ENCODE measurements at places on chromosomes 1 and 21.

DNA sequence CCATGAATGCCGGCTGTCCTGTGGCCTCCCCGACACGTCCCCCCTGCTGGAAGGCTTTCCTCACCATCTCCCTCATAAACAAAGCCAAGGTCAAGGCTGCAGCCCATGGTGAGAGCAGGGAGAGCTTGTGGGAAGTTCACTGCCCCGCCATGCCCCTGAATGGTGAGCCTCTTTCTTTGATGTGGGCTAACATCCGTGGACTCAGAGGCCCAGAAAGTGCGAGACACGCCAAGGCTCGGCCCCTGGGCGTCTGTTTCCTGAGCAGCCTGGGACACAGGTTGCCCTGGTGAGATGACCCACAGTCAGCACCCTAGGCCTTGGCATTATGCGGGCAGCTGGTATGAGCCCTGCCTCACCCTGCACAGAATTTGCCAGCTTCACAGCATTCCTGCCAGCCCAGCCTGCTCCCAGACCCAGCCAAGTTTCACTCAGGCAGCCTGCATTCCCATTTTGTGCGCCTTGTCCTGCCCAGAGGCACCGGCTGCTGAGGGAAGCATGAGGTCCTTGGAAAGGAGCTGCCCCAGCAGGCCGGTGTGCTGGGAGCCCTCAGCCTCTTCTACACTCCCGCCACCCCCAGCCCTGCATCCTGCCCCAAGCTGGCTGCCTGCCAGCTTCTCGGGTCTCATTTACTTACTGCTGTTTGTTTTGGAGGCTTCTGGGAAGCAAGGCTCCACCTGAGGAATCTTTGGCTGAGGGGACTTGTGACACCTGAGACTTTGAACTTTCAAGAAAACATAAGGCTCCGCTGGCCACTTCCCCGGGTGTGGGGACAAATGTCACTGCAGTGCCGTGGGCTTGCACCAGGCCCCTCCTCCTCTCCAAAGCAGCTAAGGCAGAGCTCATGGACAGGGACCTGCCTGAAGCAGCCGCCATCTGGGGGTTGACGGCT is 31.9 kb downstream of the NEK2 start:
- DNase-seq = peak; percentile 82

DNA sequence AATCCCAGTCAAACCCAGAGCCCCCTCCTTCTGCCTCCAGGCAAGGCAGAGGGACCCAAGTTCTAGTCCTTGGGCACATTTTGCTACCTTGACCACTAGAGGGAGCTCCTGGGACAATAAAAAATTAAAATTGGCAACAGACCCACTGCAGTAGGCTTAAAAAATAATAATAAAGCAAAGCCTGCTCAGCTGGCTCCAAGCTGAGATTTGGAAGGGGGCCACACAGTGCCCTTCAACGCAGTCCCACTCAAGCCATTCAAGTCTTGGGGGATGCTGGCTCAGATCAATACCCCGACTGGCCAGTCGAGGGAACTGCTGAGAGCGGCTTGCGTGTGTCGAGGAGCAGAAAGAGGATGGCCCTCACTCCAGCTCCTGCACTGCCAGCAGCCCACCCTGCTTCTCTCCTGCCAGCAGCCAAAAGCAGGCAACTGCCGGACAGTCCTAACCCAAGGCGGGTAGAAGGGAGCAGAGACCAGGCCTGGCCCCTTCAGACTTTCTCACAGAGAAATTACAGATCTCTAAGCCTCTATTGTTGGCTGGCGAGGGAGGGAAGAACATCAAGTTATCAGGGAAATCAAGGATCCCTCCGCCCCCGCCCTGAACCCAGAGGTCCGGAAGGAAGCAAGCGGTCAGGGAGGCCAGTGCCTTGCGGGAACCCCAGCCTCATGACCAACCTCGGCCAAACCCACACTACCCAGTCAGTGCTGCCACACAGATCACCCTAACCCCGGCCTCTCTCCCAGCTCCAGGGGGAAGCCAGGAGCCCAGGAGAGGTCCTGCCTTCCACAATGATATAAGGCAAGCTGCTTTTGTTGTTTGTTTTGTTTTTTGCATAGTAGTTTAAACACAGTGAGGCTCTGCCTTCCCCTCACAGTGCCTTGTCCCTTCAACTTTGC is 4.9 kb upstream of the ALDH4A1 start:
- DNase-seq = peak; percentile 24

- no peak for DNase-seq
Measured at GRCh38 chr1:17865912-17866739, 111.0 kb downstream of the ACTL8 start.

- no peak for DNase-seq
Measured at GRCh38 chr1:32345289-32345827, 9.3 kb upstream of the MARCKSL1 start.

GRCh38 chr1:110055493-110056284 is 14.8 kb downstream of the ALX3 start:
- no peak for DNase-seq

DNA sequence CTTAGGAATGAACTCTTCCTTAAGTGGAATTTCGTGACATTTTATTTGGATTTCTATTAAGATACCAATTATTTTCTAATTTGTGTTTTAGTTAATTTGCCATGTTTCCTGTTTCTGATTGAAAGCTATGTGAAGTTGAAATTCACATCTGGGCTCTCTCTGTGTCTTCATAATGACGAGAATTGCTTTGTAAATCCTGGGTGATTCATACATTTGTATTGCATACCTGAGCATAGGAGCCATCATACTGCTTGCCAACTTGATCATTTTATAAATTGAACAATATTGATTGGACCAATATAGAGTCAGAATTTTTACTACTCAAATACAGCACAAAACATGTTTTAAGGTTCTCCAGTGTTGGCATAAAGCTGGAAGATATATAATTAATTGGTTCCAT is 817.9 kb downstream of the BRINP3 start:
- DNase-seq = no peak

DNA sequence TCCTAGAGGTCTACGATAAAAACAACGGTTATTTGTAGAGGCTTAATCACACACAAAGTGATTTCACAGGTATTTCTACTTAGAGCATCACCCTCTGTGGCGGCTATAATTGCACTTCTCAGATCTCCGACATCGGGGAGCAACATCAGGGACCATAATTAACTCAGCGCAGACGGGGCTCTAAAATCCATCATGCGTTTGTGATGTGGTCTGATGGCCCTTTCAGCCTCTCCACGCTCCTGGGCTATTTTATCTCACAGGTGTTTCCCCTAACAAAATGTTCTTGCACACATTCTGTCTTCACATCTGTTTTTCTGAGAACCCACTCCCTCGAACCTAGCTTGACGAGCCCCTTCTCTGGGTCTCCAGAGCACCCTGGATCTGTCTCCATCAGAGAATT is 146.3 kb upstream of the DUSP10 start:
- no peak for DNase-seq

- no peak for DNase-seq
Measured at GRCh38 chr1:196193896-196194559, 414.2 kb downstream of the KCNT2 start.

DNA sequence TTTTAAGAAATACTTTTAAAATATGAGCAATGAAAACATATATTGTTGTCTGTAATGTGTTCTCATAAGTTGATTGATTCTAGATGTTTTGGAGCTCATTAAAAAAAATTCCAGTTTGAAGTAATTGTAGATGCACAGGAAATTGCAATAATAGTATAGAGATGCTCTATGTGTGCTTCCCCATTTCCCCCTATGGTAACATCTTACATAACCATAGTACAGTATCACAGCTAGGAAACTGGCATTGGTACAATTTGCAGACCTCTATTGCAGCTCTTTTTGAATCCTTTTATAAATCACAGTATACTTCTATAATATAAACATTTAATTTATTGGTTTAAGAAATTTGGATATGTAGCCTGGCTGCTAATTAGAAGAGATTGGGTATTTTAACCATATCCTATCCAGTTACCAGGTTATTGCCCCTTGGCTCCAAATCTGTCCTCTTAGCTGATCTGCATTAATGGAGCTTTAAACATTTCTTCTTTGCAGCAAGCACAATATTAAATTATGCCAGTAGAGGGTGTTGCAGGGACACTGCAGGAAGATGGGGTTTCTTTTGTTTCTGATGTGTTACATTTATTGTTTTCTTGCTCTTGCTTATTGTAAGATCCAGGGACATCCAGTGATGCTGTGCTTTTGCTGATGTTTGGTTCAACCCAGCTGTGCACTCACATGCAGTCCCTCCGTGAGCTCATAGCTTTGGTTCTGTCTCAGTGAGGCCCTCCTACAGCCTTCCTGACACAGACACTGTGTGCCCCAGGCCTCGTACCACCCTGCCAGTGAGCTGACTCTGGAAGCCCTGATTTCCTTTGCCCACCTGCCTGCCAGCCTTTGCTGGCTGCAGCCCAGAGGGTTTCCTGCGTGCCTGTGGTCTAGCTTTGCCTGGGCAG is 103.3 kb downstream of the RABGAP1L start:
- peak; percentile 26 for DNase-seq

DNA sequence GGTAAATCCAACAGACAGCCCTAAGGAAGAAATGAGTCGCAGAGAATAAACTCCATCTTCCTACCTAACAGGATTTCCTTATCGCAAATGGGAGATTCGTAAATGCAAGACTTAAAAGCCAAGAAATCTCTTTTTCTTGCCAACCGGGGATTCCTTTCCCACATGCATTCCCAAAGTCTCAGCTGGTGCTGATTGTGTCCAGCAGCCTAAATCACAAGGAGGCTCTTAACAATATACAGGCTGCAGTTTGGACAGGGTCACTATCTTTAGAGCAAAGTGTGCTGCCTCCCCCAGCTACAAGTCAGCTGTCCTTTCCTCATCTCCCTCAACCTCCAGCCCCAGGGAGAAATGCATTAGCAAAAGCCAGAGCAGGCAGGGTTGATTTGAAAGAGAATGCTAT is 189.8 kb upstream of the PLXNA2 start:
- DNase-seq = no peak

GRCh38 chr1:189434461-189434860 is 1043.2 kb downstream of the BRINP3 start:
- no peak for DNase-seq

DNA sequence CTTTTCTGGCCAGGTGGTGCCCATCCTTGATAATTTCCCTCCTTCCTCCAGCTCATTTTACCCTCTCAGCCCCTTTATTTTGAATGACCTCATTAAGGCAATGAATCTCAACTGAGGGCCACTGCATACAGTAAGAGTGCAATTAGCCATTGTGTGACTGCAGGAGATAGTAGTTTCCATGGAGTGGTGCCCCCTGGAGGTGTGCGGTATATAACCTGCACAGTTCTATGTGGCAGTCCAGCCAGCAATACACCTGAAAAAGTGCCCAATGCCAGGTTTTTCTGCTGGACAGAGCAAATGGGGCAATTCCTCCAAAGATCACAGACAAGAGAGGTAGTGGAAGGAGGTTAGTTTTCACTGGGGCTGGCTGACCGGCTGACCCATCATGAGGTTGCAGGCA is 25.9 kb upstream of the LRRC38 start:
- DNase-seq = no peak

DNA sequence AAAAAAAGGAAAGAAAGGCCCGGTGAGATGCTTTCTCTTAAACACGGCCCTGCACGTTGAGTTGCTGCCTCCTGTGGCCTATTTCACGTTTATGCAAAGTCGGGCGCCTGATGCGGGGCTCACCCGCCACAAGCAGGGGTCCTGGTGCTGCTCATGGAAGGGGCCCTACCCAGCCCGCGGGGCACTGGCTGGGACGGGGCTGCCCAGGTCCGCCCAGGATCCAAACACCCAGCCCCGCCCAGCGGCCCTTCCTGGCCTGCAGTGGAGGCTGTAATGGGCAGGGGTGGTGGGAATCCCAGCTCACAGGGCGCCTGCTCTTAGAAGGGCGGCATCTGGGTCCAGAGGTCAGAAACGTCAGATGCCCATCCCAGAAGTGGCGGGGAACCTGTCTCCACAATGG is 1.6 kb downstream of the COL6A2 start:
- no peak for DNase-seq

GRCh38 chr1:101148980-101149379 is 87.8 kb upstream of the S1PR1 start:
- DNase-seq = no peak

DNA sequence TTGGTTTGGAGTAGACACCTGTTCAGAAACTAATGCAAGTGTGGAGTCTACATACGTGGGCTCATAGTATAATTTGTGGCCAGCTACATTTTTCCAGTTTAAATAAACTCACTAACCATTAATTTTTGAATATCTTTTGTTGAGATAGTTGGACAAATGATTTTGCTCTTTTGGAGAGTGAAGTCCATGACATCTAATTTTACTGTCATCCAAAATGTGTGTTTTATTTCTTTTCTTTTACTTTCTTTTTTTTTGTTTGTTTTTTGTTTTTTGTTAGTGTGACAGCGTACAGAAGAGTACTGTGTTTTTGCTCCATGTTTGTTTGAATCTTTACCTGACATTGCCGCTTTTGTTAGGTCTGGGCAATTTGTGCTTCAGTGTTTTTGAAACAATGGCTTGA is 5.0 kb downstream of the RBM15 start:
- DNase-seq = no peak

DNA sequence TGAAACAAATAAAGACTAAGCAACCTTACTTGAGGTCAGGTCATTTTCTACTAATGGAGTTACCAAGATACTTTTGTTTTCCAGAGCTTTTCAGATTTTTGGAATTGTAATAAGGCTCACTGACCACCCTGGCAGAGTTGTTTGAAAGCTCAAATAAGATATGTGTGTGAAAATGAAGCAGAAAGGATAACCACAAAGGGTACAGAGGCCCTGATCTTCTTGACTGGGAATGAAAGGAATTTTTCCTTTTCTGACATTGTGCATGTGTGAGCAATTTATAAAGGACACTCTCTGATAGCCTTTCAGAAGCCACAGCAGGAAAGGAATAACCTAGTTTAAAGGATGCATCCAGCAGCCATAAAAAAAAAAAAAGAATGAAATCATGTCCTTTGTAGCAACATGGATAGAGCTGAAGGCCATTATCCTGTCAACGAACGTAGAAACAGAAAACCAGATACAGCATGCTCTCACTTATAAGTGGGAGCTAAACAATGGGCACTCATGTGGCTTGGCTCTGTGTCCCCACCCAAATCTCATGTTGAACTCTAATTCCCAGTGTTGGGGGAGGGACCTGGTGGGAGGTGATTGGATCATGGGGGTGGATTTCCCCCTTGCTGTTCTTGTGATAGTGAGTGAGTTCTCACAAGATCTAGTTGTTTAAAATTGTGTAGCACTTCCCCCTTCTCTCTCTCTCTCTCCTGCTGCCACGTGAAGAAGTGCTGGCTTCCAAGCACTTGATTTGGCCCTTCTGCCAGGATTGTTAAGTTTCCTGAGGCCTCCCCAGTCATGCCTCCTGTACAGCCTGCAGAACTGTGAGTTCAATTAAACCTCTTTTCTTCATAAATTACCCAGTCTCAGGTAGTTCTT is 3.1 kb upstream of the SRP9 start:
- no peak for DNase-seq

GRCh38 chr1:228207851-228208821 is at the start of gene OBSCN:
Gene OBSCN, plus strand, starts transcription at chr1:228208044. Its CDS starts 3,740 bp downstream, at chr1:228211784.
- DNase-seq = no peak

- no peak for DNase-seq
Measured at GRCh38 chr1:2589431-2590232, 3.1 kb downstream of the PRXL2B start.

DNA sequence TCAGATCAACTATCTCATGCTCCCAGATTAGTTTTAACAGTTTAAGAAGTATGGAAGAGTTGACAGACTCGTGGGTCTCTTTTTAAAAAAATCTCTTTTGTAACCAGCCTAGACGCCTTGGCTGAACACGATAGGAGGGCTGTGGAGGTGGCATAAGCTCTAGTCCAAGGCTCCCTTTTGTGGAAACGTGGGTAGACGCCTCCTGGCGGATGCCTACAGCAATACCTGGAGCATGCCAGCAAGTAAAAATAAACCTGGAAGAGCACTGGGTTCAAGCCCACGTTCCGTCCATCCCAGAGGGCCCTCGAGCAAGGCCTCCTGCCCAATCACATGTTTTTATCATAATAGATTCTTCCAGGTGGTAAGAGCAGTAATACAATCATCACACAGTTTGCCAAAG is 87.9 kb downstream of the RGS7 start:
- no peak for DNase-seq
